ENCODE measurements at places on chromosomes 16 and 17.

GRCh38 chr17:74757502-74757901 is 9.1 kb downstream of the NHERF1 start:
- peak; percentile 75 for DNase-seq

GRCh38 chr16:53896722-53897121 is 192.8 kb downstream of the FTO start:
- DNase-seq = peak; percentile 58

GRCh38 chr16:88807142-88807625 is 3.6 kb downstream of the CDT1 start:
- DNase-seq = no peak

DNA sequence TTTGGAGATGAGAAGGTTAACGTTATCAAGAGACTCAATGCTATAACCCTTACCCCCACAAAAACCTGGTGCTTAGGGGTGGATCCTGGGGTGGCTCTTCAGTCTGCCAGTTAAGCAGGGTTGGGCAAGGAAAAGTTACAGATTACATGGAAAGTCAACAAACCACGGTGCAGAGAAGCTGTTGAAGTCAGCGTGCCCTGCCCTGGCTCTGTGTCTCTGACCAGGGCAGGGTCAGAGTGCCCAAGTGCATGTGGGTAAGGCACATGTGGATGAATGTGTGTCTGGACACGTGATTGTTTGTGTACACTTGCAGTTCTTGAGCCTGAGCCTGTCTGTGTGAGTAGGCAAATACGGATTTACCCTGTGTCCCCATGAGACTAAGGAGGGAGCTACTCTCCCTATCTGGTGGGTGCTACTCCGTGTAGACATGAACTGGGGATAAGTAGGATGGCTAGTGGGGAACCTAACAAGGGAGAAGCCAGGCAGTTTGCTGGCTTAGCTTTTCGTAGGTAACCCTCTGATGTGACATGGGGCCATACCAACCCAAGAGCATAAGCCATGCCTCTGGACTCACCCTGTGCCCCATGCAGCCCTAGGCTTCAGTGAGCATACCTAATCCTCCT is 5.5 kb downstream of the IGFBP4 start:
- no peak for DNase-seq

- DNase-seq = peak; percentile 38
These were observed at the start of gene ADGRG1 for GRCh38 chr16:57628008-57628781. TSS of gene ADGRG1 (plus strand) at chr16:57628630. CDS start at chr16:57650288, 21,658 bp downstream.

DNA sequence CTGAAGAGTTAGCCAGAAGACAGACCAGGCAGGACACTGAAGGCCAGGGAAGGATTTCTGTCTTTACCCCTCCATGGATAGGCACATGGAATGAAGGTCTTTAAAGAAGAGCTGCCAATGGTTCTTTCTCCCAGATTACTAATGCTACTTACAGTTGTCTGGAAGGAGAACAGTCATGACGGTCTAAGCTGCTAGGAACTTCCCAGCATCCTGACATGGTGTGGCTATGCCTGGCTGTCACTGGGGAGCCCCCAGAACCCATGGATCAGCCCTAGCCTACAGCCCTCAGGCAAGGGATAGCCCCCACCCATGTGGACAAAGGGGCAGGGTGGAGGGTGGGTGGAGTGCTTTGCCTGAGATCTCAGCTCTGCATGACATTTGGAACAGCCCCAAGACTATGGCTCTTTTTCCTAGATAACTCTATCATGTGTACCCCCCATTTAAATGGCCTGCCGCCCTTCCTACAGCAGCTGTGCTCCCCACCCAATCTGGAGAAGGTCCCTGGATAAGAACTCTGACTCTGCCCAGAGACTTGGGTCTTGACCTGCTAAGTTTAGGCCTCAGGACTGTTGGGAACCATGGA is 9.2 kb upstream of the KAT7 start:
- no peak for DNase-seq

GRCh38 chr17:52660692-52661091 is 502.2 kb upstream of the CA10 start:
- DNase-seq = peak; percentile 4

DNA sequence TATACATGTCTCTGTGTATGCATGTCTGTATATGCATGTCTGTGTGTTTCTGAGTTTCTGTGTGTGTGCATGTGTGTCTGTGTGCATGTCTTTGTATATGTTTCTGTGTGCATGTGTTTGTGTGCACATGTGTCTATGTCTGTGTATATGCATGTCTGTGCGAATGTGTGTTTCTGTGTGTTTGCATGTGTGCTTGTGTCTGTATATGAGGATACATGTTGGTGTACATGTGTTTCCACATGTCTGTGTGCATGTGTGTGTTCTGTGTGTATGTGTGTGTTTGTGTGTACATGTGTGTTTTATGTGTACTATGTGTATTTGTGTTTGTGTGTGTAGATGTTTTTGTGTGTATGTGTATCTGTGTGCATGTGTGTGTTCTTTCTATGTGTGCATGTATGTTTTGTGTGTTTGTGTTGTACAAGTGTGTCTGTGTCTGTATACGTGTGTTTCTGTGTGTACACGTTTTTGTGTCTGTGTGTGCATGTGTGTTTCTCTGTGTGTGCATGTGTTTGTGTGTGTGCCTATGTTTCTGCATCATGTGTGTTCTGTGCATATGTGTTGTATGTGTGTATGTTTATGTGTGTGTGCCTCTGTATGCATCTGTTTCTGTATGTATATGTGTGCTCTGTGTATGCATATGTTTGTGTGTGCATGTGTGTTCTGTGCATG is 8.9 kb upstream of the RAB37 start:
- no peak for DNase-seq

GRCh38 chr16:56828647-56829046 is 36.4 kb upstream of the SLC12A3 start:
- no peak for DNase-seq

GRCh38 chr17:32713081-32713480 is 163.8 kb downstream of the MYO1D start:
- no peak for DNase-seq

- DNase-seq = no peak
These were observed 1469.5 kb upstream of the GOT2 start for GRCh38 chr16:60203525-60204124.

- no peak for DNase-seq
These were observed 341.2 kb downstream of the GRIN2A start for GRCh38 chr16:9840761-9841665.

DNA sequence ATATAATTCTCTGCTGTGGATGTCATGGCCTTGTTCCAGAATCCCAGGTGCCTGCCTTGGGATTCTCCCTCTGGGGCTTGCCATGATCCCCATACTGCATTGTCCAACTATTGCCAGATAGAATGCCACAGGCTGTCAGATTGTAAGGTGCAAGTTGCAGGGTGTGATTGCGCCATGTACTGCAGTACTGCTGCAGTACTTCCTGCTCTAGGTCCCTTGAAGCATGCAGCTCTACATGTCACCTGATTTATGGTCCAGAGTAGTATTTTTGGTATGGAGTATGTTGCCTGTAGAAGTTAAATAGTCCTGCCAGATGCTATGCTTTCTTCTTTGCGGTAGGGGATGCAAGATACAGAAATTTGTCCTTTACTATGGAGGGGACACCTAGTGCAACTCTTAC is 7.0 kb upstream of the SLFN5 start:
- DNase-seq = no peak

DNA sequence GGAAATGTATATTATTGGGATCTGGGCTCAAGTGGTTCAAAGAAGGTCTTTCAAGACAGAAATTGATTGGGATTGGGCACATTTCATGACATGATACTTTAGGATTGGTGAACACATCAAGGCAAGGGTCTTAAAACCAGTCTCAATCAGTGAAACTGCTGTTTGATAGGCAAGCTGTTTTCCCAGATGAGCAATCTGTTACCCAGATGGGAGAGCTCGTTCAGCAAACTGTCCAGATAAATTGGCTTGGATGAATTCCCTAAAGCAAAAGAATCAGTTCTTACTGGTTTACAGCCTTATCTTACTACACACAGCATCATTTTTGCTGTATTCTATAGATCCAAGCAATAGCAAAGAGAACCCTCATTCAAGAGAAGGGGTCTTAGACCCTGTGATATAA is 31.0 kb upstream of the CNEP1R1 start:
- DNase-seq = no peak

- DNase-seq = no peak
These were observed 23.1 kb upstream of the BAHCC1 start for GRCh38 chr17:81371910-81372760.

DNA sequence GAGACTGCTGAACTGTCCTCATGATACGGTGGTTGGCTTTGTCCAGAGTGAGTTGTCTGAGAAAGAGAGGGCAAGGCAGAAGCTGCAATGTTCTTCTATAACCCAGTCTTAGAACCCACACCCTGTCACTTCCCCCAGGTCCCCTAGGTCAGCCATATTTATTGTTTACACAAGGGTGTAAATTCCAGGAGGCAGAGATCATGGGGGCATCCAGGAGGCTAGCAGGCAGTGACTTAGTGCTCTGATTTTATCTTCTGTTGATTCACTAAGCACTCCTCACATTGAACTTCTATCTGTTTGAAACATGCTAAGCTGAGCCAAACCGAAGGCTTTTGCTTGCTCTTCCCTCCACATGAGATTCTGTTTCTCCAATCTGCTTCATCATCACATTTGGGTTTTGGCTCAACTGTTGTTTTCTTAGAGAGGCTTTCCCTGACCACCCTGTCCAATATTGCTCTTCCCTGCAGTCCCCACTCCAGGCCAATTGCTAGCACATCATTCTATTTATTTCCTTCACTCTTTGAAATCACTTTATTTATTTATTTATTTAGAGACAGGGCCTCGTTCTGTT is 34.3 kb upstream of the SHISA9 start:
- no peak for DNase-seq
